RWPE2 (cell line): ENCODE measurements at places on chromosomes 5 and 9.
A peak's percentile ranks its signal among the peaks of the same experiment; 100 is the strongest.

- no peak for DNase-seq
Observed at GRCh38 chr9:70466976-70467561, 52.6 kb upstream of the KLF9 start.

DNA sequence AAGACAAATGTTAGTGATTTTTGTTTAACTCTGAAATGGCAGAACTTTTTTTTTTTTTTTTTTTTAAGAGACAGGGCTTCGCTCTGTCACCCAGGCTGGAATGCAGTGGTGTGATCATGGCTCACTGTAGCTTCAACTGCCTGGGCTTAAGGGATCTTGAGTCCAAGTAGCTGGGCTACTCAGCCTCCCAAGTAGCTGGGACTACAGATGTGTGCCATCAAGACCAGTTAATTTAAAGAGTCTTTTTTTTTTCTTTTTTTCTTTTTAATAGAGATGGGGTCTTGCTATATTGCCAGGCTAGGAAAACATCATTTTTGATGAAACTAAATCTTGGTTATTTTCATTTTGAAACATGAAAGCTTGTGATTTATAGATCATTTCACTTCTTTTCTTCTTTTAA is 91.6 kb upstream of the PTCH1 start:
- no peak for DNase-seq

GRCh38 chr9:68705531-68706362 is 707 bp downstream of the PIP5K1B start:
- DNase-seq, result no peak

- DNase-seq, result peak; percentile 45
Observed at GRCh38 chr5:172446336-172447051, 7.8 kb downstream of the SH3PXD2B start.

DNA sequence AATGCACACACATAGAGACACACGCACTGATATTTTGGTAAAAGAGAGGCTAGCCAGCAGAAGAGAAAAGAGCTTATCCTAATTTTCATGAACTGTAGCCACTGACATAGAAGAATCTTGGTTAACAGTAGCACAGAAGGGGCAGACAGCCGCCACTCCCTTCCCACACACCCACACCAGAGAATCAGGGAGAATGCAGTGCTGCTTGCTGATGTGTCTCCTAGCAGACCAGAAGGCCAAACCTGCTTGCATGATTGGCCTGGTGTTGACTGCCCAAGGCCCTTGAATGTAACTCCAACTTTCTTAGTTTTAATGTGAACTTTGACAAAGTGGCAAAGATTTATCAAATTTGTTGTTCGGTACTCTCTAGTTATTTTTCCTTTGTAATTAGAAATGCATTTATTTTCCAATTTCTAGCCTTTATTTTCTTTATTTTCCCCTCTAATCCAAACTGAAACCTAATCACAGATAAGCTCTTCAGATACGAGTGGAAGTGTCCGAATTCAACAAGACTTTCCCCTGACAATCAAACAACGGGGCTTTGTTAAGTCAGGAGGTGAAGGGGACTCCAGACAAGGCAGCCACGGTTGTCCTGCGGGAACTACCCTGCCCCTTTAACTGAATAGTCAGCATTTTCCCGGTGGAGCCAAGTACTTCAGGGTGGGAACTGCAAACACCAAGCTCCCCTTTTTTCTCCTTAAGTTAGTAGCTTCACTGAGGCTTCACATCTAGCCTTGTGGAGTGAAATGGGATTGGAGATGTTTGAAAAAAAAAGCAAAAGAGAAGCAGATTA is 81.9 kb upstream of the CTSL start:
- no peak for DNase-seq
